Kidney capillary endothelial cell (primary cell): ENCODE measurements at places on chromosomes 5 and 9.

- peak; percentile 47 for DNase-seq
Observed at GRCh38 chr5:4700069-4700468, 440.1 kb upstream of the ADAMTS16 start.

DNA sequence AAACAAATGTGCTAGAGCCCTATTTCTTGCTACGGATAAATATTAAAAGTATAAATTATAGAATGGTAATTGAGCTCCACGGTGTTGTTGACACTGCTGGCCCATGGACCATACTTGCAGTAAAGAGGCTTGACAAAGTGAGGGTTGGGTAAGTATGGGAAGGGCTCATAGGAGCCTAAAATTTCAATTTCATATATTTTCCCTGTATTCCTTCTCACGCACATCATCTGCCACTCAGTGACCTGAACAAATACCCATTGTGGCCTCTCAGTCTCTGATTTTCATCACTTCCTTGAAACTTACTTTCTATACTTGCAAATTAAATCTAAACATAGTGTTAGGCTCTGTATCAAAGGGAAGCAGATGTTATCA lies 116.5 kb downstream of the PIK3R1 start:
- DNase-seq = no peak

DNA sequence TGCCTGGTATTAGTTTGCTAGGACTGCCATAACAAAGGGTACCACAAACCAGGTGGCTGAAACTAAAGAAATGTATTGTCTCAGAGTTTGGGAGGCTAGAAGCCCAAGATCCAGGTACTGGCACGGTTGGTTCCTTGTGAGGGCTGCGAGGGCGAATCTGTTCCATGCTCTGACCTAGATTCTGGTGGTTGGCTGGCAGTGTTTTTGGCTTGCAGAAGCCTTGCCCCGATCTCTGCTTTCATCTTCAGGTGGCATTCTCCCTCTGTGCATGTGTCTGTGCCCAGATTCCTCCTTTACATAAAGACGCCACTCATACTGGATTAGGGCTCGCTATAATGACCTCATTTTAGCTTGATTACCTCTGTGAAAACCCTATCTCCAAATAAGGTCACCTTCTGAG lies 36.7 kb downstream of the RAI14 start:
- DNase-seq = no peak

DNA sequence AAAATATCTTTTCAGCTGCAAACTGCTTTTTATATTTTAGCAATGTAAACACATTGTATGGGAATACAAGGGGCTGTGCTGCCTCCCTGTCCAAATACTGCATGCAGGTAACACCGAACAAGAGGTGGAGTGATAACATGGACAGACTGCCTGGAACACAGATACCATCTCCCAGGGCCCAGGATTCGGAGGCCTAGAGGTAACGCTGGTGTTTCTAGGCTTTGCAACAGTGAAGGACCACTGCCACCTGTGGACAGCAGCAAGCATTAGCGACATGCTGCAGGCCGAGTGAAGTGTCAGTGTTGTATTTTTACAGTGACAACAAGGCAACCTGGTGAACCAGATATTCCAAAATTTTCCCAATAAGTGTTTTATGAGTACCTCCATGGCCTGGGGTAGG lies 379.1 kb downstream of the DMRT2 start:
- DNase-seq = peak; percentile 3

DNA sequence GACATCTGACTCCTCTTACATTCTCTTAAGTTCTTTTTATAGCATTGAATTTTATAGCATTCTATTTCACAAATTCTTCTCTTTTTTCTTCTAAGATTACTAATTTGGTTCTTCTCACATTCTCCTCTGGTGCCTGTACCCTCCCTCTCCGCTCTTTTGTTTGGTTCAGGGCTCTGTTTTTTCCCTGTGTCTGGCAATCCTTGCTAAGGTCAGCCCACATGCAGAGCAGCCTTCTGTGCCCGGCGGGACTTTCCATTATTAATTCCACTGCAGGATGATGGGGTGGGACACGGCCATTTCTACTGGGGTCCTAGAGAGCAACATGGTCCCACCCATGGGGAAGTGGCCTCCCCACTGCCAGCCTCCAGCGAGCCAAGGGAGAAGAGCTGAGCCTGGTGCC lies 9.8 kb upstream of the TRAF2 start:
- no peak for DNase-seq
